ENCODE measurements at places on chromosomes 13 and 19.
A peak's percentile ranks its signal among the peaks of the same experiment; 100 is the strongest.

GRCh38 chr13:23763318-23763717 lies 125.9 kb downstream of the MIPEP start:
- DNase-seq: no peak

DNA sequence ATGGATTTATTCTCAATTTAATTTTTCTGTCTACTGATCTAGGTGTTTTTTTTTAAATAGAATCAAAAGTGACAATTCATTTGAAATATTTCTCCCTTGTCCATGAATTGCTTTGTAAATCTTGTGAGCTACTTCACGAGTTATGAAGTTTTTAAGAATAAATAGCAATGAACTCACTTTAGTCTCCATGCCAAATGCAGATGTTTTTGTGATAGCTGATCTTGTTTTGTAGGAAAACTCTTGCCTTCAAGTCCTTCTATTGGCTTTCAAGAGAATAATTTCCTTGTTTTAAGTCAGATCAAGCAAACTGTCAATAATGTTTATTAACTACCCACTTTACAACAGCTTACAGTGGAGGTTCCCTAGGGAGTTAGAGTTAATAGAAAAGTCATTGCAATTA lies 99.8 kb downstream of the ITGBL1 start:
- DNase-seq: no peak

- no peak for DNase-seq
Measured at GRCh38 chr19:6587998-6588507, 2.9 kb downstream of the CD70 start.

DNA sequence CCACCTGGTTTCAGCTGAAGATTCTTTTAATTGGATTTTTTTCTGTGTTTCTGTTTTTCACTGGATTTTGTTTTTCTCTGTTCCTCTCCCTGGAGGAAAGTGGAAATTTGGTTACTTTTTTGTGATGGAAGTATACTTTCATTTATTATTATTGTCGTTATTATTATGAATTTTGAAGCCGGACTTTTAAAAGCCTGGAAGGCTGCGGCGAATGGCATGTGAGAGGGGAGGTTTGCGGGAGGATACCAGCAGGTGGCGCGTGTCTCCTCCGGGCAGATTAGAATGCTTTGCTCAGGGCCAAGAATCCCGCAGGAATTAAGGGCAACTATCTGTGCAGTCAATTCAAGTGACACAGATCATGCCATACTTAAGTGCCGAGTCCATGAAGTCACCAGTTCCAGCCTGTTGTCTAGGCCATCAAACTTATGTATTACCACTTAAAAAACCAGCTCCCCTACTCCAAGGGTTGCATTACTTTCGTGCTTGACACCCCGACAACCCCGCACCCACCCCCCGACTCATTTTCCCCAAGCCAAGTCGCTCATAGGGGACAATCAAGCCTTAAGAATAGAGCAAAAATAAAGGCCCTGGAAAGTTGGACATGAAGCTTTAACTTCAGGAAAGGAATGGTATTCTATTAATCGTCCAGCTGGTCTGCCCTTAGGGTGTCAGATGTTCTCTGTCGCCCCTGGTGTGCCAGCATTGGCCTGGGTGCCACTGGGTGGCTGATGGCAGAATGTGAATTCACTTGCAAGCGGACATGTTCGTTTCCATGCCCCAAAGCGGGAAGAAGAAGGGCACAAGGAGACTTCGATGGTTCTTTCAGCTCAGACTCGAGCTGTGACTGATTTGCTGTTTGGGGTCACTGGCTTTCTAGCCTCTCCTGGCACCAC lies 1.3 kb upstream of the LRCH1 start:
- peak; percentile 26 for DNase-seq

DNA sequence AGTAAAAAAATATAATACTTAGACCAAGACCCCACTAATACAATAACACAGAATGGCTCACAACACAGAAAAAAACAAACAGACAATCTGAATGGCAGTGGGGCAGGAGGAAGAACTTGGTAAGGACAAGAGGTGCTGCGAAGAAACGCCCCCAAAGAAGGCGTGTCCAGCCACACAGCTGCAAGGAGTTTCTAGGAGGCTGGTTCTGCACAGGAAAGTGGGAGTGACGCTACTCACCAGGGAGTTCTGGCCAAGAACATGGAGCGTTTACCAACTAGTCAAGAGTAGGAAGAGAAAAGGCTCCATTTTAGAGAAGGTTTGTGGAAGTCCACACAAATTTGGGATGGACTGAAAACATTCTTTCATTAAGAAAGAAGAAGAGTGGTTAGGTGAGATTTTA lies 95.3 kb upstream of the SLC15A1 start:
- no peak for DNase-seq

GRCh38 chr19:19591133-19591825 lies 27.2 kb downstream of the PBX4 start:
- peak; percentile 17 for DNase-seq

DNA sequence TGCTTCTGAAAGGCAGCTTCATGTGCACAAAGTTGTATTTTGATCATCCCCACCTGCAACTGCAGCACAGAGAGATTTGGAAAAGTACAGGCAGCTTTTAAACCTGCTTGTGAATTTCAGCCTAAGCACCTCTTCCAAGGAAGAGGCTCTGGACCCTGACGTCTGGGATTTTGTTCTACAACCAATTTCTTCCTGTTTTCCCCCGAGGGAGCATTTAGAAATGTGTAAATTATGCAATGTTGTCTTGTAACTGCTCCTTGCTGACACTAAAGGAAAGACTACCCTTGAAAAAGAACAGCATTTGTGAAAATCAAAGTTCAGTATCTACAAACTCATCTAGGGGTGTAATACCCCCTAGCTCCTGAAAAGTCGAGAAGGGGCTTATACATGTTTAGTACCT lies 15.4 kb downstream of the MED26 start:
- DNase-seq: no peak

DNA sequence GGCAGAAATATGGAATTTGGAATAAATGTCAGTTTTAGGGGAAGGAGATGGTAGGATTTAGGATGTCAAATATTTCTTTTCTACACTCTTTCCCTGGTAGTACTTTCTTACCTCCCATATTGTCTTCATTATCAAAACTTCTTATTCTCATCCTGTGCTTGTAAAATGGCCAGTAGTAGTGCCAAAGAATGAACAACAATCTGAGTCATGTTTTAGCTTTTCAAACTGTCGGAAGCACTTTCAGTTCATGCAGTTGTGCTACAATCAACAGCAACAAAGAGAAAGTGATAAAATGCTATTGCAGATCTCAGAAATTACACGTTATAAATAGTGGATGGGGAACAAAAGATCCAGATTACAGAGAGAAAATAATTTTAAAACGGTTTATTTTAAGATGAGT lies 193.7 kb upstream of the RXFP2 start:
- DNase-seq: no peak

GRCh38 chr13:41668130-41668757 lies 210.9 kb downstream of the RGCC start:
- DNase-seq: no peak

GRCh38 chr19:32388393-32388855 lies 17.1 kb upstream of the DPY19L3 start:
- no peak for DNase-seq

DNA sequence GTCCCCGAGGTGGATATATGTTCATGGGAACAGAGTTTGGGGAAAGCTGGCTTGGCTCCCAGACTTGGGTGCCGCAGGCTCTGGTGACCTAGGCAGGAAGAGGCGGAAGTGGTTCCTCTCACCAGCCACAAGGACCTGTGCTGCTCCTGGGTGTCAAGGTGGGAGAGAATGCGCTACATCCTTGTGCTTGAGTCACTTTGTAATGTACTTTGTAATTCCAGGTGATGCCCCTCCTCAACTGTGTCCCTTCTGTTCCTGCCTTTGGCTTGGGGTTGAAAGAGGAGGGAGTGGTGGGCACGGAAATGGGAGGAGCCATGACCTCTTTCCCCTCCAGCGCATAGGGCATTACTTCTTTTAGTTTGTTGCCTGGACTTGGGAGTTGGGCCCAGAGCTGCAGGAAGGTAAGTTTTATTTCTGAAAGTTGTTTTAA lies 10.9 kb downstream of the GARRE1 start:
- no peak for DNase-seq

DNA sequence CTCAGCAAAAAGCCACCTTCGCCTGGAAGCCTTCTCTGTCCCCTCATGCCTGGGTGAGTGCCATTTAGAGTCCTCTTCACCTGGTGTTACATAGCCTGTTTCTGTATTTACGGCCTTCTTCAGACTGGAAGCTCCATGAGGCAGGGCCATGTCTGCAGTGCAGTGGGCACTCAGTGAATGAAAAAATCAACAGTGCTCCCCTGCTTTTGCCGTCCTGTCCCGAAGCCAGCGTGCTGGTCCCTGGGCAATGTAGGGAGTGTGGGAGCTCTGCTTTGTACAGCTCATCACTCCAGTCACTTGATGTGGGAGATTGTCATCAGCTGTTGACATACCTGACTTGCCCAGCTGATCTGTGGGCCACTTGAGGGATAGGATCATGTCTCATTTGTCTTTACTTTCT lies 129.0 kb upstream of the TSHZ3 start:
- DNase-seq: no peak

GRCh38 chr19:30784850-30785457 lies 412.8 kb downstream of the ZNF536 start:
- DNase-seq: peak; percentile 25

DNA sequence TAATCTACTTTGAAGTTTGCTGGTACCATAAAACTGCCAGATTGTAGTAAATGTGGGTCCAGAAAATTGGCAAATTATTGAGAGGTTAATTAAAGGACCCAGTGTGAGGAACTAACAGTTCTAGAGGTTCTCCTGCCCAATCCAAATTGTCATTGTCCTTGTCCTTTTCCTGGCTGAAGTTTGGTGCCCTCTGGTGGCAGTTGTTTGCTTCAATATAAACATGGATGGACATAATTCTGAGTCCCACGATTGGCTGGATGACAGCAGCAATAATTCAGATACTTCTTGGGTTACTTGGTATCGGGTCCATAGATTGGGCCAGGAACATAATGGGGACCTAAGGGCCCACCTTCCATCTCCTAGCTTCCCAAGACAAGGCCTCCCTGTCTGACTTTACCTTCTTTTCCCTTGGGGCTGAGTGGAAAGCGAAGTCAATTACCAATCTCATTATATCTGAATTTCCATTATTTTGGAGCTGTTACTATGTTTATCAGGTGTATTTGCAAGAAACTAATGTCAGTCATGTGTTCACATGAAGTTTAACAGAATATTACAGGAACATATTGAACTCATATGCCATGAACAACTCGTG lies 33.8 kb upstream of the GARRE1 start:
- peak; percentile 21 for DNase-seq

DNA sequence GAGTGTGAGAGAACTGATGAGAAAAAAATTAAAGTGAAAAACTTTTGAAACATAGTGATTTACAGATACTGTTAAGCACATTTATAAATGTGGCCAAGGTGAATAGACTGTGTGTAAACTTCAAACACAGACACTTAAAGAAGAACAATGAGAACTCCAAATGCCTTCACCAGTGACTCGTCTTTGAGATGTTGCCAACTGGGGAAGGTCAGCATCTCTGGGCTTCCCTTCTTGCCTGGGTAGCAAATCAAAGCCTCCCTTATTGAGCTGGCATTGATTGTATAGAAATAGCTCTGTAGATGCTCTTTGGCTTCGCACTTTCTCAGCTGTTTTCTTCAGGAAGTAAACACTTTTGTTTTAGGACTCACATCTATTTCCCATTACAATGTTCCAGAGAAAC lies 177.3 kb upstream of the SGCG start:
- no peak for DNase-seq

DNA sequence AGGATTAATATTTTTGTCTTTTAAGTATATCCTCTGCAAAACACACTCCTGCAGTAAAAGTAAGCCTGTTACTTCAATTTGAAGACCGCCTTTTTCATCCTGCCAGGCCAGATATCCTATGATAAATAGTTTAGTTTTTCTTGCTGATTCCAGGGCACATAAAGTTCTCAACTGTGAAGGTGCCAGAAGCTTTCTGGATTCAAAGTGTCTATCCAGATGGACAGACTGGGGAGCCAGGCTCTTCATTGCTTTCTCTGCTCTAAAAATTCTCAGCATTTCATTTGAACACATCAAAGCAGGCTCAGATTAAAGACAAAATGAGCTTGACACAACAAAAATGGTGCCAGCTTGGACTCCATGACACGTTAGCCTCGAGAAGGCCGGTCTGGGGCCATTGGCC lies 53.6 kb upstream of the UBL3 start:
- no peak for DNase-seq

DNA sequence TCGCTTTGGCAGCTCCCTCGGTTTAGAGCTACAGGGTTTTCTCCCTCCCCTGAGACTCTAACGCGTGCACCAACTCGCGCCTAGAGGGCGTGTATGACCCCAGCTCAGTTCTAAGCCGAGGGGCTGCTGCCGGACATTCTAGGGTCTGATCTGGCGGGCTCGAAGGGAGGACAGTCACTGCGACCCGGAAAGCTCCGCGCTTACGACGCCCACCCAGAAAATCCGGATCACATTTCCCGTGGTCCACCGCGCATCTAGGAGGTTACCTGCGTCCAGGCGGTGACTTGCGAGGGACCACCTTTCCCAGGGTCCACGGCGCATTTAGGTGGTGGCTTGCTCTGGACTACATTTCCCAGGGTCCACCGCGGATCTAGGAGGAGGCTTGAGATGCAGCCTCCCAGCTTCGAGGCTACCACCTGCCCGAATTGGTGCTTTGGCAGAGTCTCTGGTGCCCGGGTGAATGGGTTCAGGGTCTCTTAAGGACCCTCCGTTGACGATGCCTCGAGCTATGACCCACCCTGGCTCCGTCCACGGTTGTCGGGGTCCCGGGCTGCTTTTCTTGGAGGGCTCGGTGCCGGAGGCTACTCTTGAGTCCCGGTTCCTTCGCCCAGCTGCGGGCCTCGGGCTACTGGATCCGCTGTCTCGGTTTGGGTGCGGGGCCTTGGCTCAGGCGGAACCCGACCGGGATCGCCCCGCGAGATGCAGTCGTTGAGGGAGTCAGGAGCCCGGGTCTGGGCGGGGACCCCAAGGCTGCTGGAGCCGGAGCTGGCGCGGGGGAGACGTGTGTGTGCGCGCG lies 30.5 kb downstream of the ZNF146 start:
- no peak for DNase-seq

- no peak for DNase-seq
Measured at GRCh38 chr19:8085598-8086408, 33.2 kb downstream of the CCL25 start.

GRCh38 chr19:4430760-4431159 lies 26.8 kb downstream of the UBXN6 start:
- DNase-seq: no peak

- DNase-seq: peak; percentile 57
Measured at GRCh38 chr13:80399340-80400163, 58.6 kb upstream of the SPRY2 start.

- DNase-seq: no peak
Measured at GRCh38 chr13:43203781-43204180, 180.4 kb downstream of the DNAJC15 start.

DNA sequence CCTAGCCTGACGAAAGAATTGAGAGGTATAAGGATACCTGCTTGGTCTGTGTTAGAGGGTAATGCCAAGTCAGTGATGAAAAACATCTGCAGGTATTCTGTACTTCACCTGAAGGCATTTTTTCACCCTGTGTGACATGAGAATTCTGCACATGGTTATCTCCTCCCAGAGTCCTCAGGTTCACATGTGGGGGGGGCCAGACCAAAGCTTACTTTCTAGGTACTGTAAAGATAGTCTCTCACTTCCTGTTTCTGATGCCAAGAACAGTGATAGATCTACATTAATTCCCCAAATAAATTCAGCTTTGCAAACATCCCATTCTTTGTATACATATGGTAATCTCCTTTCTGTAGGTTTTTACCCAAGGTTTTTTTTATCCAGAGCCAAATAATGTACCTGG lies 53.4 kb downstream of the GPC6 start:
- no peak for DNase-seq

- DNase-seq: no peak
Measured at GRCh38 chr13:30535046-30535445, 69.3 kb upstream of the HMGB1 start.

- no peak for DNase-seq
Measured at GRCh38 chr13:61021838-61022237, 393.8 kb downstream of the PCDH20 start.

Measured in NK-92 treated with Interleukin-12 subunit alpha and Interleukin-12 subunit beta, amount 100 ng/mL, for 24 hours (cell line).